Suprapubic skin (tissue), 4 donors: ENCODE measurements at places on chromosomes 2 and 18. TPM values are rescaled to one million over a fixed set of nuclear protein-coding genes. Genes with fewer than 3 reads are reported as not detected.

- H3K36me3 ChIP-seq, result no peaks in the 10 kb centered on the region
- no peak overlapping the region for H3K27ac ChIP-seq
- H3K27me3 ChIP-seq, result no peaks in the 10 kb centered on the region
- no peak for DNase-seq
- no peaks in the 10 kb centered on the region for H3K4me1 ChIP-seq
- no peak overlapping the region for H3K4me3 ChIP-seq
These were observed 19.4 kb upstream of the HNRNPA3 start for GRCh38 chr2:177193240-177193639.

DNA sequence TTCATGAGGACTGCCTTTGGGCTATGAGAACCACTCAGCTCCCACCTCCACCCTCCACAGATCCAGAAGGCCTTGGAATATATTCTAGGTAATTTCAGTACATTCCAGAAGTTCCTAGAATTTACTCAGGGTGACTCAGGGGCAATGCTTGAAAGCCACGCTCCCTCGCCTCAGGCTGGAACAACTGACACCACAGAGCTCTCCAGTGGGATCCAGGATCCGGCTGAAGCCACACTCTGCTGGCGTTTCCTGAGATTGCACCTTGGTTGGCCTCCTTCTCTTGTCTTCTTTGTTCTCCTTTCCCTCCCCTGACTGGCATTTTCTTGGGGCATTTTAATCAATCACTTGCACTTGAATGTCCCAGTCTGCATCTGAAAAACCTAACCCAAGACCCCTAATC is 92.6 kb upstream of the KCNE4 start:
- no peak for DNase-seq
- no peaks in the 10 kb centered on the region for H3K27me3 ChIP-seq
- no peak overlapping the region for H3K4me3 ChIP-seq
- H3K4me1 ChIP-seq, result no peaks in the 10 kb centered on the region

DNA sequence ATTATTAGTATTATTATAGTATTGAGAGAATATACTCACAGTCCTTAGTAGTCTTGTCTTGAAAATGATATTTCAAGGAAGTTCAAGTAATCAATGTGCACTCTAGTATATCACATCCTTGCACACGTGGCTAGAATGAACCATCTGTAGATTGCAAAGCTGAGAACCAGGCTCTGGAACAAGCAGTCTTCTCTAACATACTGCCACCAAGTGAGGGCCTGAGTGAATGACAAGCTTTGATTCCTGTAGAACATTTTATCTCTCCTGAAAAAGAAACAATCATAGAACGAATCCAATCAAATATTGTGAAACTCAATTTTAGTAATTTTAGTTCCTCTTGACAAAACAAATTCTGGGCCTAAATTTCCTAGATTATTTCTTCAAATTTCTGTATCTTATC is 55.3 kb upstream of the SULT1C3 start:
- H3K27ac ChIP-seq, result no peak overlapping the region
- no peaks in the 10 kb centered on the region for H3K36me3 ChIP-seq
- no peak for DNase-seq
- H3K4me1 ChIP-seq, result no peaks in the 10 kb centered on the region

GRCh38 chr2:3322311-3322970 is 55.2 kb downstream of the EIPR1 start:
- H3K4me3 ChIP-seq, result no peak overlapping the region
- peaks cover 7% of the 10 kb centered on the region for H3K36me3 ChIP-seq
- no peaks in the 10 kb centered on the region for H3K4me1 ChIP-seq
- H3K27me3 ChIP-seq, result no peaks in the 10 kb centered on the region
- no peak for DNase-seq
- no peak overlapping the region for H3K27ac ChIP-seq

DNA sequence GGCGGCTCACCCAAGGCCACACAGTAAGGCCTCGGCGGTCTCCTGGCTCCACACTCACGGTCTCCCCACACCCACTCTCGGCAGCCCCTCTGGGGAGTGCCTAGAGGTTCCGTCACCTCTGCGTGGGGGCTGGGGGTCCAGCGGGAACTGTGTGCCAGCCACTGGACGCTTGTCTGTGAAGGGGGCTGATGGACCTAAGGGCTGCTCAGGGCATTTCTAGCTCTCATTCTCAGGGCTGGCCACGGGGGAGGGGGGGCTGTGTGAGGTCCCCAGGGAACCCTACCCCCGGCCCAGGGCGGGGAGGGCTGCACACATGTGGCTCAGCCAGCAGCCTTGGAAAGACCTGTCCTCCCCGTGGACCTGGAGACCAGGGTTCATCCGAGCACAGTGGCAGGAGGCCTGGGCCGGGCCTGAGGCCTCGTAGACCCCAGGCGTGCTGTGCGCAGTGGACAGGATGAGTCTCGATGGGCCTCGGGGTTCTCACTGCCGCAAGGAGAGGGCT is 27.1 kb upstream of the ODC1 start:
- no peaks in the 10 kb centered on the region for H3K4me1 ChIP-seq
- H3K36me3 ChIP-seq, result no peaks in the 10 kb centered on the region
- no peak overlapping the region for H3K4me3 ChIP-seq
- peaks cover 5% of the 10 kb centered on the region for H3K27me3 ChIP-seq

GRCh38 chr2:191064590-191064989 is 50.6 kb upstream of the STAT1 start:
- H3K4me3 ChIP-seq, result no peak overlapping the region
- DNase-seq, result no peak
- H3K36me3 ChIP-seq, result no peaks in the 10 kb centered on the region
- H3K4me1 ChIP-seq, result peaks cover 7% of the 10 kb centered on the region
- H3K27me3 ChIP-seq, result no peaks in the 10 kb centered on the region

- H3K4me1 ChIP-seq, result peaks cover 20% of the 10 kb centered on the region
- H3K36me3 ChIP-seq, result no peaks in the 10 kb centered on the region
- DNase-seq, result no peak
- H3K4me3 ChIP-seq, result no peak overlapping the region
- no peaks in the 10 kb centered on the region for H3K27me3 ChIP-seq
These were observed 35.9 kb downstream of the SOWAHC start for GRCh38 chr2:109649736-109650695.

DNA sequence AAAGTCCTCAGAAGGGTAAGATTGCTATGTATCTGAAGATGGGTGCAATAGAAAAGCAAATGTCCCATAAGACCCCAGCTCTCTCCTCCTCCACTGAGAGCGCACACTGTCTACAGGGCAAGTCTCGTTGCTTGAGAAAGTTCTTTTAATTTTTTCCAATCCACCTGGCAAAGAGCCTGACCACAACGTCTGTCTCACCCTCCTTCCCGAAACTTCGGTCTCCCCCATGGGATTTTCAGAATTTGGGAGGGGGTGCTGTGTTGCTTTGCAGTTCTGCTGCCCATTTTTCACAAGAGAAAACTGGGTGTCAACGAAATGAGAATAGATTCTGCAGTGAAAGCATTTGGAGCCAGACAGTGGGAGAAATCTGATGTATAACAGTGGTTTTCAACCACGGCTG is 40.4 kb downstream of the SERTAD2 start:
- peaks cover 33% of the 10 kb centered on the region for H3K4me1 ChIP-seq
- no peaks in the 10 kb centered on the region for H3K27me3 ChIP-seq
- H3K36me3 ChIP-seq, result no peaks in the 10 kb centered on the region
- H3K27ac ChIP-seq, result no peak overlapping the region

GRCh38 chr2:29847886-29848285 is 73.5 kb downstream of the ALK start:
- H3K4me3 ChIP-seq, result no peak overlapping the region
- H3K4me1 ChIP-seq, result no peaks in the 10 kb centered on the region
- H3K27ac ChIP-seq, result no peak overlapping the region

- DNase-seq, result no peak
- H3K27ac ChIP-seq, result no peak overlapping the region
- no peaks in the 10 kb centered on the region for H3K36me3 ChIP-seq
- H3K27me3 ChIP-seq, result peaks cover 67% of the 10 kb centered on the region
- peaks cover 34% of the 10 kb centered on the region for H3K4me1 ChIP-seq
These were observed 1.4 kb upstream of the SOX11 start for GRCh38 chr2:5690718-5691220.

GRCh38 chr2:39394516-39394961 is 42.5 kb downstream of the MAP4K3 start:
- H3K36me3 ChIP-seq, result no peaks in the 10 kb centered on the region
- no peak overlapping the region for H3K27ac ChIP-seq
- peaks cover 10% of the 10 kb centered on the region for H3K4me1 ChIP-seq
- no peak overlapping the region for H3K4me3 ChIP-seq

GRCh38 chr2:195559431-195559914 is 97.6 kb upstream of the SLC39A10 start:
- H3K27me3 ChIP-seq, result no peaks in the 10 kb centered on the region
- no peaks in the 10 kb centered on the region for H3K36me3 ChIP-seq
- H3K4me1 ChIP-seq, result peaks cover 12% of the 10 kb centered on the region
- no peak for DNase-seq

- no peaks in the 10 kb centered on the region for H3K27me3 ChIP-seq
- H3K27ac ChIP-seq, result no peak overlapping the region
- no peaks in the 10 kb centered on the region for H3K36me3 ChIP-seq
- H3K4me1 ChIP-seq, result no peaks in the 10 kb centered on the region
These were observed 12.8 kb downstream of the IL18RAP start for GRCh38 chr2:102435741-102436140.

- no peak overlapping the region for H3K4me3 ChIP-seq
- no peaks in the 10 kb centered on the region for H3K27me3 ChIP-seq
- DNase-seq, result no peak
These were observed 213.0 kb downstream of the RNF152 start for GRCh38 chr18:61679836-61680235.

GRCh38 chr2:67626656-67627055 is 229.5 kb downstream of the ETAA1 start:
- H3K4me3 ChIP-seq, result no peak overlapping the region
- no peak for DNase-seq
- H3K36me3 ChIP-seq, result no peaks in the 10 kb centered on the region
- no peak overlapping the region for H3K27ac ChIP-seq
- H3K4me1 ChIP-seq, result peaks cover 4% of the 10 kb centered on the region

GRCh38 chr2:112181571-112182290 is 43.5 kb downstream of the FBLN7 start:
- peaks cover 22% of the 10 kb centered on the region for H3K27me3 ChIP-seq
- H3K36me3 ChIP-seq, result no peaks in the 10 kb centered on the region
- H3K27ac ChIP-seq, result no peak overlapping the region
- peaks cover 5% of the 10 kb centered on the region for H3K4me1 ChIP-seq
- DNase-seq, result no peak

GRCh38 chr2:160051371-160051800 is 11.0 kb downstream of the PLA2R1 start:
- no peak for DNase-seq
- H3K36me3 ChIP-seq, result no peaks in the 10 kb centered on the region
- H3K27me3 ChIP-seq, result no peaks in the 10 kb centered on the region
- no peak overlapping the region for H3K4me3 ChIP-seq

GRCh38 chr2:56315376-56315775 is 131.6 kb downstream of the CCDC85A start:
- no peaks in the 10 kb centered on the region for H3K4me1 ChIP-seq
- no peaks in the 10 kb centered on the region for H3K27me3 ChIP-seq
- no peaks in the 10 kb centered on the region for H3K36me3 ChIP-seq
- no peak overlapping the region for H3K27ac ChIP-seq
- H3K4me3 ChIP-seq, result no peak overlapping the region

GRCh38 chr2:130374587-130375290 is 18.9 kb downstream of the PTPN18 start:
- no peak overlapping the region for H3K27ac ChIP-seq
- H3K4me1 ChIP-seq, result peaks cover 24% of the 10 kb centered on the region
- H3K27me3 ChIP-seq, result no peaks in the 10 kb centered on the region
- DNase-seq, result no peak
- H3K36me3 ChIP-seq, result no peaks in the 10 kb centered on the region
- H3K4me3 ChIP-seq, result no peak overlapping the region

GRCh38 chr2:195534971-195535370 is 122.1 kb upstream of the SLC39A10 start:
- no peaks in the 10 kb centered on the region for H3K27me3 ChIP-seq
- H3K27ac ChIP-seq, result no peak overlapping the region
- peaks cover 17% of the 10 kb centered on the region for H3K4me1 ChIP-seq
- no peak overlapping the region for H3K4me3 ChIP-seq
- no peak for DNase-seq
- no peaks in the 10 kb centered on the region for H3K36me3 ChIP-seq

- DNase-seq, result peak; percentile 83
- H3K4me3 ChIP-seq, result peak within 1 kb of the TSS; percentile 86
- no peaks in the 10 kb centered on the region for H3K27me3 ChIP-seq
- H3K27ac ChIP-seq, result peak within 1 kb of the TSS; percentile 91
- H3K36me3 ChIP-seq, result no peaks in the 10 kb centered on the region
These were observed at the start of gene GULP1 for GRCh38 chr2:188291617-188292347. Gene GULP1 (plus strand): TSS chr2:188291874. CDS start chr2:188477703, 185,829 bp downstream.

DNA sequence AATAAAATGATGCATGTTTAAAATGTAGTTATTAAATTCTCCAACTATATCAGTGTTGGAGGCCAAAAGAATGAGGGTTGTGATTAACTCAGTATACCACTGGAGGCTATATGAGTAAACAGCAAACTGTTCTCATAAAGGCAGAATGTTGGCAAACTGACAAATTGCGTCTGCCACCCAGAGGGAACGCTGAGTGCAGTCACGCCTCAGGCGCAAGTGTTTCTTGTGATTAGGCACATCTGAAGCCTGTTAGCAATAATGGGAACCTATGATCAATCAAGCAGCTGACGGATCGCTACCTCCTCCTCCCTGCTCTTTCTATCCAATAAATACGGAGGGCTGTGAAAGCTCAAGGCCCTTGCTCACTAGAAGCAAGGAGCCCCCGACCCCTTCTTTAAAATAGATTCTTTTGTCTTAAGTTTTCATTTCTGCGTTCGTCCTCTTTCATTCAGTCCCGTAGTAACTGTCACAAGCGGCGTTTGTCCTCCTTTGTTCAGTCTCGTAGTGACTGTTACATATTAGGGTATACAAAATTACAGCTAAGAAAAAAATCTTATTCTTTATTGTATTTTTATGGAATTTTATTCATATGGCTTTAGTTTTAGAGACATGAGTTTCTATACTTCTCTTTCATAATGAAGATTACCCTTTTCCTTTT is 16.3 kb upstream of the RMND5A start:
- no peak overlapping the region for H3K4me3 ChIP-seq
- DNase-seq, result peak; percentile 67
- H3K27ac ChIP-seq, result peak overlapping the region; percentile 64
- H3K4me1 ChIP-seq, result peaks cover 23% of the 10 kb centered on the region
- H3K36me3 ChIP-seq, result no peaks in the 10 kb centered on the region

Gene SERPINB5
- total RNA-seq, result 636 TPM

Gene SETBP1
- 18.2 TPM for total RNA-seq

Gene ASB18
- total RNA-seq, result not detected

Gene TUBA4B
- not detected for total RNA-seq

Gene PLA2R1
- 68.8 TPM for total RNA-seq

Gene CKAP2L
- total RNA-seq, result 9.1 TPM

Gene SULT1C2
- not detected for total RNA-seq

Gene FER1L5
- total RNA-seq, result not detected

Gene DTNA
- 4.8 TPM for total RNA-seq

Gene UGT1A5
- 0.56 TPM for total RNA-seq

Gene PTPN2
- total RNA-seq, result 38.3 TPM

Gene REEP1
- 2.1 TPM for total RNA-seq
